ENCODE measurements at places on chromosomes 4 and X.

GRCh38 chr4:118801895-118802575, 33.9 kb downstream of the SEC24D start:
- DNase-seq = no peak

- no peak for DNase-seq
Measured at GRCh38 chr4:126807132-126807531, 825.6 kb upstream of the INTU start.

GRCh38 chr4:74156521-74156920, 1.4 kb upstream of the MTHFD2L start:
- DNase-seq = no peak

DNA sequence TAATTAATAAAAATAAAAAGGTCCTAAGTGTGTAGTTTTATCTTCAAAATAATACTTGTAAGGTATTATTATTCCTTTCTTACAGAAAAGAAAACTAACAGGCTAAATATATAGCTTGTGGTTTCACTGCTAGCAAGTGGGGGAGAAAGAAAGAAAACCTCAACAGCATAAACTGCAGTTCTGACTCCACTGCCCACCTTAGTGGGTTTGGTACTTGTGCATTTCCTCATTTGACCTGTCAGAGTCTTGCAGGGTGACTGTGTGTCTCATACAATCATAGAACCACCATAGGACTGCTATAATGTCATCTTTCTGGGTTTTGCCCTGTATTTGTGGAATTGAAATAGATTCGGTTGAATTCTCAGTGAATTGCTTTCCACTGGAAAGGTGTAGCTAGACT, 94.7 kb upstream of the PUDP start:
- no peak for DNase-seq

GRCh38 chr4:140049849-140050637, 103.9 kb downstream of the MAML3 start:
- DNase-seq = no peak

DNA sequence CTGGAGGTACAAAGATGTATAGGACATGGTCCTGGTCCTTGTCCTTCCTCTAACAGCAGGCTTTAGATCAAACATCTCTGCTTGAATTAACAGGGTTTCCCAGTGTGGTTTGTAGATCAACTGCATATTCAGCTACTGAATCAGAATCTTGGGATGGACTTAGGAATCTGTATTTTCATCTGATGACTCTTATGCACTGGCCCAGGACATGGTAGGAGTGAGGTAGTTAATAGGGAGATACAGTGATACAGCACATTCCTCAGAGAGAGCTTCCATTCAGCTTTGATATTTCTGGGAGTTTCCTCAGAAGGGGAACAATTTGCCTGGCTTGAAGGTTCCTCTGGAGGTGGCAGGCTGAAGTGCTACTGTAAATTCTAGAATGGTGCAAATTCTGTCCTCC, 203.1 kb downstream of the LARP7 start:
- no peak for DNase-seq

Measured in CD8-positive, alpha-beta T cell (primary cell).